Activated naive CD4-positive, alpha-beta T cell treated with anti-CD3 and anti-CD28 coated beads, Interleukin-2, amount 50 U/mL, for 16 hours (primary cell): ENCODE measurements at places on chromosomes 2 and 18.

DNA sequence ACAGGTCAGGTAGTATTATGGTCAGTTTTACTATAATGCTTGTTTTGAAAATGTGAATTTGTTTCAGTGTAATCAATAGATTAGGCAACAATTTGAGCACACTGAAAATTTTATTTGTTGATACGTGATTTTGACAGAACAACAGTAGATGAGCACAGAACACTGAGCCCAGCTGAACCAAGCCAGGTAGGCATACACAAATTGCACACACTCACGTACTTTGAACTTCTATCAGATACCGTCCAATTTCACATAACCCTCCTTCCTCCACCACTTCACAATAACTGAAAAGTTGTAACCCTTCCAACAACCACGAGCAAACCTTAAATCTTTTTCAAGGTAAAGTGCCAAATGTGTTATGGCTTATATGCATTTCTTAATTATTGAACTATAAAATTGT lies 229.5 kb upstream of the TMEFF2 start:
- DNase-seq = no peak

DNA sequence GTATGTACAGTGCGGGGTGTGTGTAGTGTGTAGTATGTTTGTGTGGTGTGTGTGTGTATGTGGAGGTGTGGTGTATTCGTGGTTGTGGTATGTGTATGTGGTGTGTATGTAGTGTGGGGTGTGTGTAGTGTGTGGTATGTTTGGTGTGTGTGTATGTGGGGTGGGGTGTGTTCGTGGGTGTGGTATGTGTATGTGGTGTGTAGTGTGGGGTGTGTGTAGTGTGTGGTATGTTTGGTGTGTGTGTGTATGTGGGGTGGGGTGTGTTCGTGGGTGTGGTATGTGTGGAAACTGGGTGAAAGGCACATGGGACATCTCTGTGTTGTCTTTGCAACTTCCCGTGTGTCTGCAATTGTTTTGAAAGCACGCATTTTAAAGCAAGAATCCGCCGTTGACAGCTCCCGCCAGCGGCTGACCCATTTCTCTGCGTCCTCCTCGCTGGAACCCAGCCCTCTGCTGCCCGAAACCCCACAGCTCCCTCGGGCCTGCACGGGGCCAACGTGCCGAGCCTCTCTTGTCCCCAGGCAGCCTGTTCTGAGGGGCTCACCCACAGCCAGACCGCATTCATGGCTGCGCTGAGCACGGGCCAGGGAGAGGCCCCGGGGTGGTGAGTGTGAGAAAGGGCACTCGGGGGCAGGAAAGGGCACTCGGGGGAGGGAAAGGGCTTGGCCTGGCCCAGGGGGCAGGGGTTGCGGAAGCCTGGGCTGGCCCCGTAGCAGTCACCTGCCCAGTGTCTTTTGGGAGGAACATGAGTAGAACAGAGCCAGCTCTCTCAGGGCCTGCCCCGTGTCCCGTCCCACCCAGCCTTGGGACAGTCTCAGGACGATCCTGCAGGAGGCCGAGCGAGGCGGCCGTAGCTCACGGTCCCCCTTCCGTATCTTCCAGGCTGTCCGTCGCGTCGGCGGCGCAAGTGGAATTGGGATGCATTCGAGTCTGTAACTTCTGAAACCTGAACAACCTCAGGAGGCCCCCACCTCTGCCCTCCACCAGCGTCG lies 61.4 kb downstream of the TWIST2 start:
- DNase-seq = no peak

DNA sequence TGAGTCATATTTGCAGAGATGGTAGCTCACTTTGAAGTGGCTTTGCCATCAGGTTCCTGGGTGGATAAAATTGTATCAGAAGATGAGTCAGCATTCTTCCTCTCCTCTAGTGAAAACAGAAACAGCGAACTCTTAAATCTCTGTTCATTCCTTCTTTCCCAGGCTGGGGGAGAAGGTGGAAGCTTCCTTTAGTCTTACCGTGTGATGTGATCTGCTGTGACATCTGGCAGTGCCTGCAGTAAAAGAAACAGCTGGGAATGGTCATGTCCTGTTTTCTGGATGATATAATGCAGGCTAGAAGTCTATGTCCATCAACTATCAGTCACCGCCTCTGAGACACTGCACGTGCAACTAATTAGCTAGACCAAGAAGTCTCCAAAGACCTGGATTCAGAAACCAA lies 171.6 kb downstream of the VAPA start:
- no peak for DNase-seq

- DNase-seq = no peak
Measured at GRCh38 chr2:85978883-85979780, 90.3 kb upstream of the ST3GAL5 start.

- no peak for DNase-seq
Measured at GRCh38 chr2:212618636-212619035, 80.0 kb upstream of the ERBB4 start.

DNA sequence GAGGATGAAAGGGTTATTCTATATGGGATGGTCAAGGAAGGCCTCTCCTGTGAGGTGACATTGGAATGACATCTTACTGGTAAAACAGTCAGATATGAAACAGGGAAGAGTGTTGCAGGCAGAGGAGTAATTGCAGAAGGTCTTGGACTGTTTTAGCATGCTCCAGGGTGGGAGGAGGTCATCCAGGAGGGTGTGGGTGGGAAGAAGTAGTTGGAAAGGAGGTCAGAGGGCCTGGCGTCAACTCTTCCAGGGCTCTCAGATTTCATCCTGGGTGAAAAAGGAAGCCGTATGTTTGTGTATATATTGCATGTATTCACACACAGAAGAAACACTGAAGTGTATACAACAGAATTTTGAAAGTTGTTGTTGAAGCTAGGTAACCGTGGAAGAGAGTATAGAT lies 48.2 kb downstream of the ATP9B start:
- DNase-seq = no peak

DNA sequence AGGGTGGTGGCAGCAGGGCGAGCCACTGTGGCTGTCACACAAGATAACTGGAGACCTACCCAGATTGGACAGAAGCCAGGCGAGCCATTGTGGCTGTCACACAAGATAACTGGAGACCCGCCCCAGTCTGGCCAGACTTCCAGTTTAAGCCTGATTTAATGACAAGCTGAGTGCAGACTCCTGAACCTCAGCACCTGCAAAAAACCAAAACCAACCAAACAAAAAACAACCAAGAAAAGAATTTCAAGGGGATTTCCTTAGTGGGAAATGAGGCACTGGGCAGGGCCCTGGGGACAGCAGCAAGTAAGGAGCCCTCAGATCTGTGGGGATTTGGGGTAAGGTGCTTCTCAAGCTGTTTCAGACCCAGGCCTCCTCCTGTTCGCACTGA lies 95.2 kb upstream of the BOD1L2 start:
- no peak for DNase-seq

GRCh38 chr2:44943031-44943692 lies 1.7 kb downstream of the SIX3 start:
- no peak for DNase-seq

GRCh38 chr2:134283661-134284060 lies 29.8 kb downstream of the MGAT5 start:
- DNase-seq = no peak

GRCh38 chr2:99153921-99154604 lies 679 bp downstream of the TSGA10 start:
- no peak for DNase-seq

DNA sequence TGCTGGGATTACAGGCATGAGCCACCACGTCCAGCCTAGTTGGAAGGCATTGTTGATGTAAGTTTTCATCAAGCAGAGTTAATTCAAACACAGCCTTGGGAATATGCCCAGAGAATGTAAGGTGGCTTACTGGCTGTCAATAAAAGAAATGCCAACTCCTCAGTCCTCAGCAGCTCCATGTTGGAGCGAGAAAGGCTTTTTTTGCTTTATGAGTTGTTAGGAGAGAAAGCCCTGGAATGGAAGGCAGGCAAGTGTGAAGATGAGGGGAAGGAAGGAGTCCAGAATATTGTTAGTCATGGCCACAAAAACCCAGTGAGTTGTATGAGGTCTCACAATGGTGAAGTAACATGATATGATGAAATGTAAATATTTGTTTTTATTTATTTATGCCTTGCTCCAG lies 57.1 kb downstream of the MAP4K4 start:
- no peak for DNase-seq

GRCh38 chr2:157805519-157805918 lies 70.6 kb downstream of the ACVR1 start:
- no peak for DNase-seq

- no peak for DNase-seq
Measured at GRCh38 chr18:74715306-74715705, 117.6 kb downstream of the ZNF407 start.

DNA sequence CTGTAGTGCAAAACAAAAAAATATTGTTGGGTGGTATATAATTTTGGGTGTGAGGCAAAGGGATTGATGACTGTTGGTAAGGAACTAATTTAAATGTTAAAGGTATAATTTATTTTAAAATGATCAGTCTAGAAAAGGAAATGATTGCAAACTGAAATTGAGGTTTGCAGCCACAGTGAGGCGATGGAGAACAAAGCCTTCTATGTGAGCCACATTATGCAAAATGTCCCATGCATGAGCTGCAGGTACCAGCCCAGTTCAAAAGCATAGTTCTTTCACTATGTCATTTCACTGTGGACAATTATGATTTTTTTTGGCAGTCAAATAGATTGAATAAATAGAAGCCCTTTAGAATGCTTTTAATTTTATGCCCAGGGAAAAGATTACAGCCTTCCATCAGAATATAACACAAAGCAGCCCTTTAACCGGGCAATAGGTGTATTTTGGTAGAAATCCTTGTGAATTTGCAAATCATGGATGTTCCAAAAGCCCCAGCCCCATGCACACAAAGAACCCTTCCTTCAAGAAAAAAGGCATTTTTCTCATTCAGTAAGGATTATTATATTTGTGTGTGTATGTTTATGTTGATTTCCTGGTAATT lies 1.7 kb downstream of the MAP2 start:
- DNase-seq = no peak

- DNase-seq = no peak
Measured at GRCh38 chr18:65206551-65207260, 544.1 kb upstream of the CDH7 start.

DNA sequence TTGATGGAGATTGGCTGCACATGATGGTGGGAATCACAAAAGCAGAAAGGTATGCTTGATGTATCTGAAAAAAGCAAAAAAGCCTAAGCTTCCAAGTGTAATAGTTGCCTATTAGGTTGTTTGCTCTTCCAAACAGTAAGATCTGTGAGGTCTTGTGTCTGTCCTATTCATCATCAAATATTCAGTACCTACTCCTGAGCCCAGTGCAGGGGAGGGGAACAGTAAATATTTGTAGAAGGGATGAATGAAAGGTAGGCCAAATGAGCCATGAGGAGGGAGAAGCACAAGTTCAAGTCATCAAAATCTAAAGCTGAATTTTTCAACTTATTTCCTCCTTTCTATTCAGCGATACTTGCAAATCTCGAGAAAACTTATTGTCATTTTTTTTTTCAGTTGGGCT lies 153.2 kb upstream of the ETAA1 start:
- no peak for DNase-seq

GRCh38 chr18:42287047-42287446 lies 332.0 kb downstream of the PIK3C3 start:
- no peak for DNase-seq

- no peak for DNase-seq
Measured at GRCh38 chr2:96129528-96130120, 8.7 kb downstream of the ASTL start.

DNA sequence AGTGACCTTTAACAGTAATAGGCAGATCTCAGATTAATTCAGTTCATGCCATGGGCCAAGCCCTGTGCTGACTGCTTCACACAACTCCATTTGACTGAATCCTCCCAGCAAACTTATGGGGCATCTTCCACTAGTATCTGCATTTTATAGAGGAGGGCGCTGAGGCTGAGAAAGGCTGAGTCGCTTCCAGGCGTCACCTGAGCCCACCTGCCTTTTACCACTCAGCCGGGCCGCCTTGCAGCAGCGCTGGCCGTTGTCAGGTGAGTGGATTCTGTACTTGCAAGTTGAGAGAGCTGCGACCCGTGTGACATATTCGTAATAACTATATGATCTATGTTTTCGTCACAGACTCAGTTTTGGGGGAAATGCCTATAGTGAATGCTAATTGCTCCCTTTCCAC lies 59.3 kb upstream of the B3GNT7 start:
- DNase-seq = no peak

- no peak for DNase-seq
Measured at GRCh38 chr2:172693529-172694455, 41.9 kb upstream of the RAPGEF4 start.

GRCh38 chr2:187224989-187225388 lies 223.1 kb downstream of the CALCRL start:
- no peak for DNase-seq

DNA sequence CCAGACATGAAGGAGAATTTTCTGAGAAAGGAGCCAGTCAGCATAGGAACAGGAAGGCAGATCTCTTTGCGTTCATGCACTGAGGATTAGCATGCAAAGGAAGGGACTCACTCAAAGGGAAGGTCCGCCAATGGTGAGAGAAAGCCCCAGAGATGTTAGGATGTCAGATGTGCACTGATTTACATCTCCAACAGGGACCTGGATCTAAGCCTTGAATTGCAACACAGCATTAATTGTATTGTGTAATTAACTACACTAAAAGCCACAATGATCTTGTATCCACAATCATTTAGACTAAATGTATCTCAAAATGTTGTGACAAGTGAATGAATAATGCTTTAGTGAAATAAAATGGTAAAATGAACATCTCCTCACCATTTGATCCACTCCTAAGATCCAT lies 4.2 kb downstream of the SERPINB5 start:
- no peak for DNase-seq

- no peak for DNase-seq
Measured at GRCh38 chr2:163319006-163319405, 416.8 kb downstream of the FIGN start.

DNA sequence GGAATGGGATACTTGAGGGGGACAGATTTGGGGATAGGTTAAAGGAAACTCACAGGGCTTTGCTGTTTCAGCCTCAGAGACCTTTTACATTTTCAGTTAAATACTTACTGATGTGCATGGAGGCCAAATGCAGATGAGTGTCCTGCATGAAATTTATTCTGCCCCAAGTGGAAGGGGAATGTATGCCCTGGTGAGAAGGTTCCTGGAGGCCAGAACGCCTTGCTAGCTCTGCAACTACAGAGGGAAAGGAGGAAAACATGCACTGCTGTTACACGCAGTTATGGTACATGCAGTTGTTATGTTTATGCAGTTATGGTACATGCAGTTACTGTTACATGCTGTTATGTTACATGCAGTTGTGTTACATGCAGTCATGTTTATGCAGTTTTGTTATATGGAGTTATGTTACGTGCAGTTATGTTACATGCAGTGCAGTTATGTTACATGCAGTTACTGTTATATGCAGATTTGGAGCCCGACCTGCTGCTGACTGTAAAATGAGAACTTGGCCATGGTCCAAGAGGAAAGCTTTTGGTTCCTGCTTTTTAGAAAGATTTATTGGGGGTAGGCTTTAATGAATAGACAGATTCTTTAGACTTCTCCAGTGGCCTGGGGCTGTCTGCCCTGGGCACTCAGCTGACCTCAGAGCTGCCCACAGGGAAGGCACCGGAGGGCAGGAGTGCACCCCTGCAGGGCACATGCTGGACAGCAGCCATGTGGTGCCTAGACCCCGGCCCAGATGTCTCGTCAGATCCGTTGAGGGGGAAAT lies 84.1 kb downstream of the LDLRAD4 start:
- DNase-seq = no peak
